ENCODE measurements at places on chromosomes 16 and 17.
A peak's percentile ranks its signal among the peaks of the same experiment; 100 is the strongest.

DNA sequence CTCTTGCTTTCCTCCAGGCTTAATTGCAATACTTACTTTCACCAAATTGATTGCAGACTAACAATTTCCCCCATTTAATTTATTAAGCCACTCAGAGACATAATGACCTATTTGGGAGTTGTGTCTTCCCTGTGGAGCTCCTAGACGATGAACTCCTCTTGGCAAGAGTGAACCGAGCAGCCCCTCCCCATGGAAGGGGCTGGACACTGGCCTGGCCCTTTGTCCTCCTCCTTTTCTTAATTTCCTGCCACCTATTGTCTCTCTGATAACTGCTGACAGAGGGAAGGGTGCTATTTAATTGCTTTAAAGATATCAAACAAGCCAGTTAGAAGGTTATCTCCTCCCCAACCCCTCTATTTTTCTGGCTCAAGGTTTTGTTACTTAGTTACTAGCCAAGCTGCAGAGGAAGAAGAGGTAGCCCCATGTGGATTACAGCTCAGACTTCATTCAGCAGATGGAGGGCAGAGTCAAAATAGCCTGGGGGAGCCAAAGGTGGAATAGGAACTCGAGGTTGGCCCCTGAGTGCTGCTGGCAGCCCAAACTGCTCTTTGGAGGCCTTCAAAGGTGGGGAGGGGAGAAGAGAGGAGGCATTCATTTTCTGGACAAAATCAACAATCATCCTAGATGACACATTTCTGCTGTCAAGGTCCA, 3.7 kb upstream of the SSTR2 start:
- no peak for DNase-seq

GRCh38 chr16:9124908-9125584, 33.6 kb downstream of the HAPSTR1 start:
- no peak for DNase-seq

GRCh38 chr16:30503403-30504296, 22.7 kb downstream of the ZNF768 start:
- DNase-seq = no peak

- DNase-seq = no peak
Measured at GRCh38 chr17:62871291-62871690, 63.2 kb upstream of the MARCHF10 start.

- DNase-seq = no peak
Measured at GRCh38 chr17:6901086-6901485, 69.6 kb upstream of the TEKT1 start.

DNA sequence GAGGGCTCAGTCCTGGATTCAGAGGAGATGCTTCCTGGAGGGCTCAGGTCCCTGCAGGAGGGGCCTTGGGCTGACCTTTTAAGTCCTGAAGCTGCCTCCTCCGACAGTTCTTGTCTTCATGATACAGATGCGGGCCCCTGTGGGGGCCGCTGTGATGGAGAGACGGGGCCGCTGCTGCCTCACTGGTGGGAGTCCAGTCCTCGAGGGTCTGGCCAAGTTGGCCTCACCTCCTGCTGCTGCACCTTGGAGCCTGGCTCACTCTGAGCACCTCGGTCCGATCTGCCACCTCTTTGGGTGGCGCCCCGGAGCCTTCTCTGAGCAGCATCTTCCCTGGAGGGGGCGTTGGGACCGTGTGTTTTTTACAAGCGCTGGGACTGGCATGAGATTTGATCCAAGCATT, 79.1 kb downstream of the KLHDC4 start:
- no peak for DNase-seq

- DNase-seq = no peak
Measured at GRCh38 chr16:64531401-64531800, 590.5 kb downstream of the CDH11 start.

GRCh38 chr17:73256220-73256619, 5.5 kb downstream of the CPSF4L start:
- no peak for DNase-seq

- no peak for DNase-seq
Measured at GRCh38 chr16:68093816-68094613, 8.8 kb downstream of the NFATC3 start.

- no peak for DNase-seq
Measured at GRCh38 chr17:39804839-39805238, 59.3 kb downstream of the IKZF3 start.

GRCh38 chr16:1645914-1646525, 32.1 kb upstream of the JPT2 start:
- DNase-seq = peak; percentile 16

DNA sequence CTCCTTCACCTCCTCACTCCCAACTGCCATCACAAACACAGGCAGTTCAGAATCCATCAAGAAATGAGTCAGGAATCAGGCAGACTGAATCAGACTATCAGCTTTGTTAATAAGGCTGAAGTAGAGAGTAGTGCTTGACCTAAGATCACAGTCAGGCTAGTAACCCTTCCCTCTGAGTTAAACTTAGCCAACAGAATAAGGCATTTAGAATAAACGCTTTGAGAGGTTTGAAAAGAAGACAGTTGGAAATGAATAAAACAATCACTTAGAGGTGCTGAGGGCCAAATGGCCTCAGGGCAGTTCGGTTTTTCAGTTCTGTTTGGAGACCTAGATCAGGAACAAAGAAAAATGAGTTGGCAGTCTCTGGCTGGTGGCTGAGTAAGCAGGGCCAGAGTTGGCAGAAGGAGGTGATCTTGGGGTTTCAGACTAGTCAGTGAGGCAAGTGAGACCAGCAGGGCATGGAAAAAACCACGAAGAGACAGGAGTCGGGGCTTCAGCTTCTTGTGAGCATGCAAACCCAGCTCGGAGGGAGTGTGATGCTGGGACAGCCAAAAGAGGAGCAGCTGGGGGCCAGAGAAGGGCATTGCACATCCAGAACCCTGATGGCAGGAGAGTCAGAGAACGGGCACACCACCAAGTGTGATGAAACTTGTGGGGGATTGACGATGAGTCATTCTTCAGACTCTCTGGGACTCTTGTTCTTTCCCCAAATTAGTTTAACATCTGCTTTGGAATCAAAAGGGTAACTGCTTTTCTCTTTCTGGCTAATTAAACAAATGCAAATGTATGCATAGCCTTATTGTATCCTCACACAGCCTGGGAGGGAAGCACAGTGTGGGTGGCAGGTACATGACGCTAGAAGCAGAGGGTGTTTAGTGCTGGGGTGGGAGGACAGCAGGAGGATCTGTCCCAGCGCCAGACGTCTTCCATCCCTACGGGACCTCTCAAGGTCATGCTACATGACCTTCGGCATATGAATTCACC, 54.8 kb downstream of the SPECC1 start:
- DNase-seq = peak; percentile 43

DNA sequence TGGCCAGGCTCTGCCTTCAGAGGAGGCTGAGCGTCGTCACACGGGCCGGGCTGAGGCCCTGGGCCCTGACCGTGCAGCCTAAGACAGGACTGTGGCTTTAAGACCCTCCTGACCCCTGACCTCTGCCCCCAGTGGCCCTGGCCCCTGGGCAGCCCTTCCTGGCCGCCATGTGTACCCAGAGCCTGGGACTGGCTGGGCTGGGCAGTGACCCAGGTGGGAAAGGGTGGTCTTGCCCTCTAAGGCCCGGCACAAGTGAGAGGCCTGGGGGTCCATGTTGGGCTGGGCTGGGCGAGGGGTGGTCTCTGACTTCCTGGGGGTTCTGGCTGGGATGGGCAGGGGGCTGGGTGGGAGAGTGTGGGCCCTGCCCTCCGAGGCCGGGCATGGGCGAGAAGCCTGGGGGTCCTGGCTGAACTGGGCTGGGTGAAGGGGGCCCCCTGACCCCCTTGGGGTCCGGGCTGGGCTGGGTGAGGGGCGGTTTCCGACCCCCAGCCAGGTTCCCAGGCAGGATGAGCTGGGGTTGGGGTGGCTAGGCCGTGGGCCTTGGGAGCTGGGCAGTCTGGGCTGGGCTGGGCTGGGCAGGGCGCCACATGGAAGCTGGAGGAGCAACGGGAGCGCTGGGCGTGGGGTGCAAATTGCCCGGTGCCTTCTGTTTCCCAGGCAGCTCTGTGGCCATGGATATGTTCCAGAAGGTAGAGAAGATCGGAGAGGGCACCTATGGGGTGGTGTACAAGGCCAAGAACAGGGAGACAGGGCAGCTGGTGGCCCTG, at the start of gene CDK3:
Gene CDK3, plus strand, starts transcription at position 101 of the 767 bp plus-strand sequence. Its CDS starts 571 bp downstream, at position 672.
- DNase-seq = no peak

DNA sequence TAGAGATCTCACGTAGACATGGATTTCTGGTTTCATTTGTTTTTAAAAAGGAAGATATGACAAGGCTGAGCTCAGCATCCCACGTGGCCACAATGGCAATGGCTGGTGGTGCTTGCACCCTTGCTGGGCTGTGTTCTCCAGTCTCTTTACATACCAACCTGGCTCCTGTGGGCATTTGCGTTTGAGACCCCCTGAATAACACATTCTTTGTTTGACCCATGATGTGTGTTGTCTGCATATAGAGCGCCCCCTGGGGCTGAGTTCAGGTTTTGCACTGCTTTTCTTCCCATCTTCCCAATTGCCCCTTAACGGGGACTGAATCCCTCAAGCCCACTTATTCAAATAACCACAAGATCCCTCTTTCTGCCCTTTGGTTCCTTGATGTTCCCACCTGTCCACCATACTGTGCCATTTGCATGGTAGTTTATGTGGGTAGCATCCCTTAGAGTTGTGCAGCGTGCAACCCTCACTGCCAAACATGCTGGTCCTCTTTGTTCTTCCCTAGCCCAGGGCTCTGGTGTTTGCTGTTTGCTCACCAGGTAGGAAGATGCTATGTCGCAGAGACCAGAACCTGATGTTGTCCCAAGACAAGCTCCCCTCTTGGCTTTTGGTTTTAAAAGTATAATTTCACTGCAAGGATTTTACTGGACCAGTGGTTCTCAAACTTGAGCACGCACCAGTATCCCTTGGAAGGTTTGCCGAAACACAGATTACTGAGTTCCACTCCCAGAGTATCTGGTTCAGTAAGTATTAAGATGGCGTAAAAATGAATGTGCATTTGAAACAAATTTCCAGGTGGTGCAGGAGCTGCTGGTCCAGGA, 38.5 kb upstream of the NKD1 start:
- no peak for DNase-seq

GRCh38 chr17:39525801-39526506, 64.7 kb downstream of the CDK12 start:
- no peak for DNase-seq

DNA sequence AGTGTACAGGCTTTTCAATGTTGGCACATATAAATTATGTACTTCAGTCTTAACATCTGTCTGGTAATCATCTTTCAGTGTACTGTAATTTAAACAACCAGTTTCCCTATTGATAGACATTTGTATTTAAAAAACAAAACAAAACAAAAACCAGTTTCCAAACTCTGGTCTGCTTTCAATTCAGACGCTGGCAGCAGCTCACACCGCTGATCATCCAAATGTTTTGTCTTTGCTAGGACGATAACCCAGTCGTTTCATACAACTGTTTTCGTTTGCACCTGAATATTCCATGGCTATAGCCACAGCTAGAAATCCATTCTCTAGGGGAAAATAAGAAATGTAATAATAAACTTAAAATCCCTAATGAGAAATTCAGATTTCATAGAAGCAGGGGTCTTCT, 47.8 kb downstream of the RBFOX1 start:
- DNase-seq = no peak

GRCh38 chr17:57706761-57707160, 38.3 kb downstream of the CCDC182 start:
- no peak for DNase-seq

DNA sequence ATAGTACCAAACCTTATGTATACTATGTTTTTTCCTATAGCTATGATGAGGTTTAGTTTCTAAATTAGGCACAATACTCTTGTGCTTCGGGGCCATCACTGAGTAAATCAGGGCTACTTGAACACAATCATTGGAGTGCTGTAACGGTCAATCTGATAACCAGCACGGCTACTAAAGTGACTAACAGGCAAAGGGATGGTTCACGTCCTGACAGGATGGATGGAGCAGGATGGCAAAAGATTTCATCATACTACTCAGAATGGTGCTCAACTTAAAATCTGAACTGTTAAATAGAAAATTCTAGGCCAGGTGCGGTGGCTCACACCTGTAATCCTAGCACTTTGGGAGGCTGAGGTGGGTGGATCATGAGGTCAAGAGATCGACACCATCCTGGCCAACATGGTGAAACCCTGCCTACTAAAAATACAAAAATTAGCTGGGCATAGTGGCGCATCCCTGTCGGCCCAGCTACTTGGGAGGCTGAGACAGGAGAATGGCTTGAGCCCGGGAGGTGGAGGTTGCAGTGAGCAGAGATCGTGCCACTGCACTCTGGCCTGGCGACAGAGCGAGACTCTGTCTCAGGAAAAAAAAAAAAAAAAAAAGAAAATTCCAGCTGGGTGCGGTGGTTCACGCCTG, 7.0 kb downstream of the TUFM start:
- DNase-seq = no peak

DNA sequence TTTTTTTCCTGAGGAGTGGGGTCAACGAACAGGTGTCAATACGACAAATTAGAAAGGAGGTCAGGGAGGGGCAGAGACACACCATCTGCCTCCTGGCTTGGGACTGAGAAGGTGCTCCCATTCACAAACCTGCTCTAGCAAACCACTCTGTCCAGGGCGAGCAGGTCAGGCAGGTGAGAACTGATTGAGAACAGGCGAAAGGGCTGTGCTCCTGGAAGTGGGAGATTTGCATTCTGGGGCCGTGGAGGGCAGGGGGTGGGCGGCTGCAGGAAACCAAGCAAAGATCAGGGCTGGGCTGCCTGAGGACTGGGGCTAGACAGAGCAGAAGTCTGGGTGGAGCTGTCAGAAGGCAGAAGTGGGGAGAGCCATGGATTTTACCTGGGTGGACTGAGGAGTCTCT, 98.9 kb upstream of the NLRP1 start:
- DNase-seq = no peak

GRCh38 chr17:78366109-78366848, 6.4 kb upstream of the SOCS3 start:
- DNase-seq = no peak

DNA sequence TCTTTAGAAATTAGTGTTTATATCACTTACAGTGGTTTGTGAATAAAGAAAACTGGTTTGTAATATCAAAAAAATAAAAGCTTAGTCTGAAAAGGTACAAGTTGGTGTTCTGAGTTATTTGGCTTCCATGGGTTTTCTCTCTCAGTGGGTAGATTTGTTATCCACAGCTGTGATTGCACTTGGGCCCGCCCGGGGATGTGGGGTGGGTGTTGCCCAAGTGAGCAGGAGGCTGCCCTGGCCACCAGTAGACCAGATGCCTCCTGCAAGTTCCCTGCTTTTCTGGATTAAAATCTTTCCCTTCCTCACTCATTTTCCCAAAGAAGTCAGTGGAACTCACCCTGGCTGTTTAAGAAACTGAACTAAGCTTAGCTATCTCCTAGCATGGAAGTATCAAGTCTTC, 380.6 kb downstream of the RBFOX1 start:
- DNase-seq = no peak
